ENCODE measurements at places on chromosomes 6 and 20.

GRCh38 chr20:53666144-53666543 is 72.5 kb upstream of the ZNF217 start:
- DNase-seq, result no peak

GRCh38 chr6:150100745-150101144 is 31.8 kb upstream of the ULBP3 start:
- no peak for DNase-seq

GRCh38 chr6:2616811-2617210 is 133.9 kb downstream of the MYLK4 start:
- DNase-seq, result no peak

DNA sequence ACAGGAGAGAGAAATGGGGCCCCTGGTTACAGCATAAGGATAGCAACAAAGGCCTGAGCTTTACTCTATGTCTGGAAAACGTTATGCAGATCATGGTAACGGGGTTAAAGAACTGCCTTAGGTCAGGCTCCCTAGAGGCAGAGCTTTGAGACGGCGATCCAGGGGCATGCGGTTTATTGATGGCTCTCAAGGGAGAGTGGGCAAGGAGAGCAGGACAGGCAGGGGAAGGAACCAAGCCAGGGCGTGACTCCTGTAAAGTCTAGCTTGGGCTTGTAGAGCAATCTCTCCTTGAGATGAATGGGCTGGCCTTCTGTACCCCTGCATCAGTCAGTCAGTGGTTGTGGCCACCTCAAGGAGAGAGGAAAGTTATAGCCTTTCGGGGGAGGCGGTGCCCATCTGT is 12.5 kb upstream of the FERMT1 start:
- no peak for DNase-seq

DNA sequence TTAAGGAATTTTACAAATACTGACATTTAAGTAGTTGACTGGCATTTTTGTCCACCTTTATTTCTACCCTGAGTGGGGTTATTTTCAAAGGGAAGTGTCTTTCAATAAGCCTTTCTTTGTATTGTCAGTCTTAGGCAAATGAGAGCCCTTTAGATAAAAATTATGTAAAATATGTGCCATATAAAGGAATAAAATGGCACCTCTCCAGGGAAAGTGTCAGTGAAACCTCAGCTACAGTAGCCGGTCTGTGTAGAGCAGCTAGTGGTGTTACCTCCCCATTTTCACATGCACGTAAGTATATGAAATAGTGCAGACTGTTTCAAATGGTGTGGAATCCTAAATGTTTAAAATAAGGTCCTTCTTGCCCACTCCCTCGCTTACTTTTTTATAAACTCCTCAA is 5.0 kb downstream of the FAM217B start:
- no peak for DNase-seq
